ENCODE measurements at places on chromosomes 16 and 17.

- DNase-seq = peak; percentile 61
These were observed 5.5 kb downstream of the CCDC182 start for GRCh38 chr17:57739402-57740234.

- no peak for DNase-seq
These were observed 142.4 kb upstream of the RBL2 start for GRCh38 chr16:53291757-53292392.

DNA sequence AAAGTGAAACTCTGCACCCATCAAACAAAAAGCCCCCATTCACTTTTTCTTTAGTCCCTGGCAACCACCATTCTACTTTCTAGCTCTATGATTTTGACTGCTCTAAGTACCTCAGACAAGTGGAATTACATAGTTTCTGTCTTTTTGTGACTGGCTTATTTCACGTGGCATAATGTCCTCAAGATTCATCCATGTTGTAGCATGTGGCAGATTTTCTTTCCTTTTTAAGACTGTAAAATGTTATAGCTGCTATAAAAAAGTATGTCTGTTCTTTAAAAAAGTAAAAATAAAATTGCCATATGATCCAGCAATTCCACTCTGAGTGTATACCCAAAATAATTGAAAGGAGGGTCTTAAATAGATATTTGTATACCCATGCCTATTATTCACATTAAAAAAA is 429.7 kb downstream of the CDH8 start:
- DNase-seq = no peak

DNA sequence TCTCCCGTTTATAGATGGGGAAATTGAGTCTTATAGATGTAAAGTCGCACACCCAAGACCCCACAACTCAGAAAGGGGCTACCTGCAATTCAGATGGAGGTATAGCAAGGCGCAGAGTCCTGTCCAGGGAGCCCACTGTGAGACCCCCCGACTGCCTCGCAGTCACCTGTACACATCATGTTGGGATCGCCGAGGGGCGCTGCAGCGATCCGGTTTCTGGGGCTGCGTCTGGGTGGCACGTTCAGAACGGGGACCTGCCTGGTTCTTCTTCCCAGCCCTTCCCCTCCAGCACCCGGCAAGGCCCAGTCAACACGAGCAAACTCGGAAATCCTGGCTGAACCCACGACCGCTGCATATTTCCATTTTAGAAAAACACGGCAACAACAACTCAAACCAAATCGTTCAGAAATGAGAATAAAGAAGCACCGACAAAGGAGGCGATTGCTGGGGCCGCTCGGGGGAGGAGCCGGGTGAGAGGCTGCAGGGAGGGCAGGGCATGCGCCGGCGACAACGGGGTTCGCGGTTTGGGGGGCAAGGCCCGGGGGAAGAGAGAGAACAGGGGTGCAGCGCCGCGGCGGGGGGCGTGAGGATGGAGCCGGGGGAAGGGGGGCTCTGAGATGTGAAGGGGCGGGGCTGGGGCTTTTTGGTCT is 643 bp downstream of the HSDL1 start:
- DNase-seq = no peak

DNA sequence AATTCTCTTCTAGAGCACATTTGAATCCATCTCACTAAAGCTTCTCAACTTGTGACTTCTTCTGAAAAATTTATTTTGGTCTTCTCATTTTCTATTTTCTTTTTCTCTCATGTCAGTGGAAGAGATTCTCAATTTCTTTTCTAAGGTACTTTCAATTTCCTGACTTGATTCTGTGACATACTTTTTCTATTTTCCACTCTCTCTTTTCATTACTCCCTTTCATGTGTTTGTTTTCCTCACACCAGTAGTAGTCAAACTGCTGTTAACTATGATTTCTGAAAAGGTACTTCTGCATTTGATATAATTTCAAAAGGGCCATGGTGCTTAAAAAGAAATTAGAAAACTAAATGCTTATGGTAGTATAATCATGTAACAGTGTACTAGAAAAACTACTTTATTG is 41.9 kb downstream of the NFAT5 start:
- no peak for DNase-seq

GRCh38 chr17:28928061-28928460 is 23.3 kb downstream of the PHF12 start:
- DNase-seq = no peak
